ENCODE measurements at places on chromosomes 3 and 15. TPM values are rescaled to one million over a fixed set of nuclear protein-coding genes. Genes with fewer than 3 reads are reported as not detected.

USP50 gene
- 0.46 TPM for total RNA-seq

RARB gene
- total RNA-seq, result 1.4 TPM

CYP1A1 gene
- 0.15 TPM for total RNA-seq

PLA1A gene
- total RNA-seq, result not detected

MKRN2 gene
- 26.5 TPM for total RNA-seq

TM4SF1 gene
- total RNA-seq, result not detected

SH3GL3 gene
- total RNA-seq, result 3.8 TPM

ACAN gene
- 0.34 TPM for total RNA-seq

SETMAR gene
- total RNA-seq, result 25.1 TPM

MORC1 gene
- total RNA-seq, result not detected

ZDHHC19 gene
- not detected for total RNA-seq

CTNNB1 gene
- 566 TPM for total RNA-seq

GRCh38 chr3:59308684-59309083 is 258.9 kb upstream of the CFAP20DC start:
- peak; percentile 33 for DNase-seq

DNA sequence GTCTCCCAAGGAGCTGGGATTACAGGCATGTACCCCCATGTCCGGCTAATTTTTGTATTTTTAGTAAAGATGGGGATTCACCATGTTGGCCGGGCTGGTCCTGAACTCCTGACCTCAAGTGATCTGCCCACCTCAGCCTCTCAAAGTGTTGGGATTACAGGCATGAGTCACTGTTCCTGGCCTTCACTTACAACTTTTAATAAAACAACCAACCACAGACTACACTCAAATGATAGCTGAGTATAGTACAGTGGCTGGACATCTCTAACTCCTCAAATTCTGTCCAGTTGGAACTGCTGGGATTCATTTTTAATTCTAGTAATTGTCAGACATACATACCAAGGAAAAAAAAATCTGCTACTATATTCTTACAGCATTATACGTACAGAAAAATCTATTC is 71.0 kb downstream of the PBRM1 start:
- no peak for DNase-seq

- DNase-seq, result no peak
These were observed 10.5 kb upstream of the C3orf49 start for GRCh38 chr3:63808633-63809032.

GRCh38 chr3:46909535-46910161 is 32.1 kb downstream of the PTH1R start:
- peak; percentile 92 for DNase-seq

DNA sequence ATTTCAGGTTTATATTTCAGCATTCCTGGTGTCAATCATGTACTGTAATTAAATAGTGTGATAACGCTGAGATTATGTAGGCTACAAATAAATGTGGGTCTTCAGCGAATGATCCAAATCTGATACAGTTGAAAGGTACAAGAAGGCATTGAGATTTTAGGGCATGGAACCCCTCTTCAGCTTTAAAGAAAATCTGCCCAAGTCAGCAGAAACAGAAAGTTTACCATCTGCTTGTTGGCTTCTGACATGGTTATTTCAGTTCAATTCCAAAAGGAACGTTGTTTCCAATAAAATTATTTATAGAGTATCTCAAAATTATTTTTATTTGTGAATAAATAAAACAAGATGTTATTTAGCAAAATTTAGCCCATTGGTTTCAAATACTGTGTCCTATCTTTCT is 400.2 kb upstream of the RORA start:
- DNase-seq, result no peak

- DNase-seq, result no peak
These were observed 31.8 kb downstream of the MYO5A start for GRCh38 chr15:52496776-52497470.

DNA sequence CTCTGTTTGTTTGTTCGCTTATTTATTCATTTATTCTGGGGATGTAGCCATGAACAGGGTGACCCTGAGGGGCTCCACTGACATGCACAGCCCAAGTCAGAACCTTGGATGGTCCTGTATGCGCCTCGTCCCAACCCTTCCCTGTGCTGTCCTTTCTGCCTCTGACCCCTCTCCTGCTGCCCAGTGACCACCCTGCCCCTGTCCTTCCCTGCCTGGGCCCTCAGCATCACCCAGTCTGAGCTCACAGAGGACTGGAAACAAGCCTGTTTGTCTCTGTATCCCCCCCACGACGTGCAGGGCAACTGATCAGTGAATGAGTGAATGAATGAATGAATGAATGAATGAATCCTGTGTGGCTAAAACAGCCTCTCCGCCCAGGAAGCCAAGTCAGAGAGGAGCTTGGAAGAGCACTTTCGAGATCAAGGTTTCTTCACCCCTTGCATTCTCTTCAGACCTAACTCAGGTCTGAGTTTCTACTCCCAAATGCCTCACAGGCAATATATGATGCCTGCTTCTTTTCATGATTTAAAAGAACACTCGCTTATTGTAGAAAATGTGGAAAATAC is 157.7 kb downstream of the SMAD6 start:
- no peak for DNase-seq

DNA sequence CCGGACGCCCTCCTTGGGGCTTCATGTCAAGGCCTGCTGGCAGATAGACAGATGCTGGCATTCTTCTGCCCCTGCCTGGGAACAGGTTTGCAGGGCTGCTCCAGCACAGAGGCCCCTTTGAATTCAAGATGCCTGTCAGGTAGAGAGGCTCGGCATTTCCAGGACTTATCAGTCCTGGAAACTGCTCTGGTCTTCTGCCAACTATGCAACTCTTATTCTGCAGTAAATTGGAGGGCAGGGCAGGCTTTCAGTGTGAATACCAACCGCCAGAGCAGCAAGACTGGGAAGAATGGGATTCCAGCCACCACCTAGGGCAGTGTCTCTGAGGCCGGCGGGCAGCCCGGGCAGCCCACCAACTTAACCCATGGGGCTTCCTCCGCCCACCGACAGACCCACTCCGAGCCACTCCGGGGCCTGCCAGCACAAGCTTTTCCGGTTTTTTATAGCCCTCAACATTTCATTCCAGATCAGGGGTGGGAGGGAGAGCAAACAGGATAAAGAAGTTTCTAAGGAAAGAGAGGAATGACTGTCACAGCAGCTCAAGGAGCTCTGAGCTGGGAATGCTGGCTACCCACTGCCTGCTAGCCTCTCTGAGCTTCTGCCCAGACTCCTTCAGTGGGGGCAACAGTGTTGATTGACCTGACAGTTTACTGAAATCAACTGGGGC is 140.9 kb downstream of the NTRK3 start:
- DNase-seq, result no peak

GRCh38 chr15:57033715-57034439 is 115.4 kb downstream of the TCF12 start:
- no peak for DNase-seq

GRCh38 chr15:62807539-62808130 is 234.9 kb upstream of the TPM1 start:
- no peak for DNase-seq

DNA sequence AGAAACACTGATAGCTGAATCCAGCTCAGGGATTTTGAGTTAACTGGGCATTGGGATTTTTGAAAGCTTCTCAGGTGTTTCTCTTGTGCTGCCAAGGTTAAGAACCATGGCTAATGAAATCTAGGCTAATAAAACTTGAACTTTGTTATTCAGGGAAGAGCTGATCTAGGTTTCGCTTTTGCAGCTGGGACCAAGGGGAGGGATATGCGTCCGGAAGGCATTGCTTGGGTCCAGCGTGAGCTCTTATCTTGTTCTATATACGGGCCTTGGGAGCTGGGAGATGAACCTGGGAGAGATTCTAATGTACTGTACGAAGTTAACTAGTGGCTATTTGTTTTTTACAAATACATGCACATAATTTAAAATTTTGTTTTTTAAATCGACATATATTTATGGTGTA is 29.8 kb downstream of the ITPR1 start:
- DNase-seq, result no peak

GRCh38 chr3:123067689-123068600 is 1.1 kb downstream of the PDIA5 start:
- no peak for DNase-seq

GRCh38 chr3:120093119-120093910 is 932 bp downstream of the GSK3B start:
- peak; percentile 44 for DNase-seq

GRCh38 chr3:52845691-52846431 is 11.0 kb upstream of the MUSTN1 start:
- DNase-seq, result peak; percentile 19

DNA sequence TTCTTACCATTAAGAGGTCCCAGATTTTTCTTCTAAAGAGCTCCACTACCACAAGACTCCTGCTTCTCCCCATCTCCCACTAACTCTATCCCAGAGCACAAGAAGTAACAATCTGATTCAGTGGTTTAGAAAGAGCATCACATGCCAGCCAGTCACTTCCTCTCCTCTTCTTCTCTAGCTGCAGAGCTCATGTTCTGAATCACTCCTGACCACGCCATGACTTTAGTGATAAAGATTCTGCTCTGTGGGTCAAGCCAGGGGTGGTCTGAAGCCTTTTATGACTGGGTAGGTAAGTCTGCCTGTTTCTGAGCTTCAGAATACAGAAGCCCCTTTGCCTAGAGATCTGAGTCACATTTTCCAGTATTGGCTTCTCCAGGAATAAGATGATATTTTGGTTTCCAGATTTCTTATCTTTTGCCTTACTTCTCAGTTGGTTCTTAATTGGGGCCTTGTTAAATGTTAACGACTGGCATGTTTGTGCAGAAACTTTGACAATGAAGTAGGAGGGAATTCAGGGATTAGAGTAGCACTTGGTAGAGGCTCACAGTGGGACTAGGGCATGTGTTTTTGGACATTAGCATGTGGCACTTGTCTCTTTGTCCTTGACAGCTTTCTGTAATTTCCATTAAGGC is 27.6 kb upstream of the ADAMTSL3 start:
- no peak for DNase-seq

DNA sequence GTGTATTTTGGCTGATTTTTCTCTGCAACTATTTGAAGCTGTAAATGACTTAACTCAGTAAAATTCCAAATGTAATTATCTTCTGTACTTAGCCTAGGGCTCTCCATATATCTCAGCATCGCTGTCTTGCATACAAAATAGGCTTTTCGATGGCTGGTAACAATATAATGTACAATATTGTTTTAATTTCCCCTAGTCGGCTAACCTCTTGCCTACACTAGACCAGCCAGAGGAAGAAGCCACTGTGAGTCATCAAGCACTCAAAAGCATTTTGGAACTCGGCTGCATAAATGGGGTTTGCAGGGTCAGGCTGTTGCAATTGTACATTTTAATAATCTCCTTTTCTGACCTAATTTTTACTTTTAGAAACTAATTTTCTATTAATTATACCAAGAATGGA is 583.8 kb downstream of the FOXP1 start:
- no peak for DNase-seq

GRCh38 chr3:23837286-23837685 is 31.5 kb downstream of the UBE2E1 start:
- DNase-seq, result no peak

DNA sequence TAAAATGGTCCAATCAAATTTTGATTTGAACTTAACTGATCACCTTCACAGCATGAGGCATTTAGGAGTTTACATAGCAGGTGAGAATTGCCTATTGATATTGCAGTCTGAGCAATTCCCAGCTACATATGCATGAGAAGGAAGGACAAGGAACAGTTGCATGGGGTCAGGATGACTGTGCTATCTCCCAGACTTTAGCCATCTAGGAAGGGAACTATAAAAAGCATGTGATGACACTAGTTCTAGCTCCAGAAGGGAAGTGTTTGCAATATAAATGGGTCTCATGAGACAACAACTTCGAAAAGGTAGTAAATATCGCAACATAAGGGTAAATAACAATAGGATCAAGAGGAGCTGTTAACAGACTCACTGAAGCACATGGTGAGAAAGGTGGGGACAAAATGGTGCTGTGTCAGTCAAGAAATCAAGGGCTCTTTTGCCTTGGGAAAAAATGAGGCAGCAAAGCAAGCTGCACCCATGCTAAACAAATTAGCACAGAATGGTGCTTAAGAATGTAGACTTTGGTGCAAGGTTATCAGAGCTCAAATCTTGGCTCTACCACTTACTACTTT is 90.4 kb upstream of the SLC2A2 start:
- DNase-seq, result no peak

DNA sequence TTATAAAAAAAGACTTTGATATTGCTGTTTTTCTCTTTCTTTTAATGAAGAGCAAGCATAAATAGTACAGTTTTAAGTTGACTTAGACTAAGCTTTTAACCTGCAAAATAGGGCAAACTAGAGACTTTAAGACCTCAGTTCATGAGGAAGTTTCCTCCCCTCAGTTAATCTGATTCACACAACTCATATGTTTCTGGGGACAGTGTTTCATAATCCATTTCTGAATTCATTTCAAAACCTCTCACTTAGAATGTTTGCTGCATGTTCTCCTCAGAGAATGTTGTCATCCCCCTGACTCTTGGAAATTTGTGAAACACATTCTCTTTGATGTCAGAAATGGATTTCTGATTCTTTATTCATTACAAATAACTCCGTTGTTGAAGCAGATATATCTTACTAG is 79.3 kb upstream of the SKOR1 start:
- DNase-seq, result no peak

- DNase-seq, result no peak
These were observed 7.9 kb downstream of the VIPR1 start for GRCh38 chr3:42510325-42510724.

DNA sequence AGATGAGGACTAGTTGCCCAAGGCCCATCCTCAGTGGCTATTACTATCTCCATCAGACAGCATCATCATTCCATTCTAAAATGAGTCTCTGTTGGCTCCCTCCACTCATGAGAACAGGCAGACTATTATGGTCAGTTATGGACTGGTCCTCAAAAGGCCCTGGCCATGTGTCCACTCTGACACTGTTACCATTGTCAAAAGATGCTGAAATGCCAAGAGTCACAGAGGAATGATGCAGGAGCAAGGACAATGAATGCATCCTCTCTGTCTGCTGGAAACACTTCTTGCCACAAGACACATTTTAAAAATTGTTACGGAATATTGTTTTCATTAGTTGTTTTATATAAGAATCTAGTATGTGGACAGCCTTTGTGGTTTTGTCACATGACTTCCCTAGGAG is 53.3 kb upstream of the STT3B start:
- DNase-seq, result no peak
